ENCODE measurements at places on chromosomes 2 and 18.

DNA sequence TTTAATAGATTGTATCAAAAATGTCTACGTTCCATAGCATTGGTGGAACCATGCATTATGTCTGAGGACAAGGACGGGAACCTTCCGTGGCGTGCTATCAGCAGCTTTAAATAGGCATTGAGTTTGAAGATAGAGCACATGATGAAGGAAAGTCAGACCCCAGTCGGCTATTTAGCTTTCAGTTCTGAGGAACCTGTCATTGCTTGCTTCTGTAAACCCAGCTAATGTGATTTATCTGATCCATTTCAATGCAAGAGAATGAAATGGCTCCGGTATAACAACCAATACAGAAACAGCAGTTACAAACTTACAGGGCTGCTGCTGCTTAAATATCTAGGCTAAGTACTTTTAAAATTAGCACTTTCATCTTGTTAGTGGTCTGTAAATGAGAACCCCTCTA, 503.3 kb downstream of the RNF144A start:
- DNase-seq, result no peak

- DNase-seq, result no peak
These were observed 16.3 kb upstream of the MYO3B start for GRCh38 chr2:170161516-170162270.

GRCh38 chr2:69209482-69209881, 177.5 kb downstream of the GFPT1 start:
- no peak for DNase-seq

DNA sequence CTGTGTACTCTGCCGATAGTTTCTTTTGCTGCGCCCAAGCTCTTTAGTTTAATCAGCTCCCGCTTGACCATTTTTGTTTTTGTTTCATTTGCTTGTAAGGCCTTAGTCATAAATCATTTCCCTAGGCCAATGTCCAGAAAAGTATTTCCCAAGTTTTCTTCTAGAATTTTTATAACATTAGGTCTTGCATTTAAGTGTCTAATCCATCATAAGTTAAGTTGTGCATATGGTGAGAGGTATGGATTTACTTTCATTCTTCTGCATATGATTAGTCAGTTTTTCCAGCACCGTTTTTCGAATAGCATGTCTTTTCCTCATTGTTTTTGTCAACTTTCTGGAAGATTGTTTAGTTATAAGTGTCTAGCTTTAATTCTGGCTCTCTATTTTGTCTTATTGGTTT, 484.8 kb upstream of the CNTNAP5 start:
- no peak for DNase-seq

- no peak for DNase-seq
These were observed 424.0 kb downstream of the DSC3 start for GRCh38 chr18:30618567-30618966.

DNA sequence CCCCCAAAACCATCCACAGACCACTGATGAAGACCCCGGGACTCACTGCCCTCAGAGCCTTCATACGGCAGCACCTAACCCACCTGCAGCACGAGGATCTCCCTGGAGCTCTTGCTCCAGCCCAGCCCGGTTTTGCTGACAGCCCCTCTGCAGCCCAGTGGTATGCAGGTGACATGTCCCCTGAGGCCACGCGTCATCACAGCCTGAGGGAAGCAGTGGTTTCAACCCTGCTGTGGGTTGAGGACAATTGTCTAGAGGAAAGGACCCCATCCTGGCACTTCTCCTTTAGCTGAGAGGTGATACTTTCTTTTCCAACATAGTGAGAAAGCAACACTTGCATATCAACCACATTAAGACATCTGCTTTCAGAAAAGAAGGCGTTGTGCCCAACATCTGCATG, 134.0 kb downstream of the SEPTIN10 start:
- no peak for DNase-seq

GRCh38 chr2:216283038-216283900, 89.0 kb downstream of the MARCHF4 start:
- no peak for DNase-seq

DNA sequence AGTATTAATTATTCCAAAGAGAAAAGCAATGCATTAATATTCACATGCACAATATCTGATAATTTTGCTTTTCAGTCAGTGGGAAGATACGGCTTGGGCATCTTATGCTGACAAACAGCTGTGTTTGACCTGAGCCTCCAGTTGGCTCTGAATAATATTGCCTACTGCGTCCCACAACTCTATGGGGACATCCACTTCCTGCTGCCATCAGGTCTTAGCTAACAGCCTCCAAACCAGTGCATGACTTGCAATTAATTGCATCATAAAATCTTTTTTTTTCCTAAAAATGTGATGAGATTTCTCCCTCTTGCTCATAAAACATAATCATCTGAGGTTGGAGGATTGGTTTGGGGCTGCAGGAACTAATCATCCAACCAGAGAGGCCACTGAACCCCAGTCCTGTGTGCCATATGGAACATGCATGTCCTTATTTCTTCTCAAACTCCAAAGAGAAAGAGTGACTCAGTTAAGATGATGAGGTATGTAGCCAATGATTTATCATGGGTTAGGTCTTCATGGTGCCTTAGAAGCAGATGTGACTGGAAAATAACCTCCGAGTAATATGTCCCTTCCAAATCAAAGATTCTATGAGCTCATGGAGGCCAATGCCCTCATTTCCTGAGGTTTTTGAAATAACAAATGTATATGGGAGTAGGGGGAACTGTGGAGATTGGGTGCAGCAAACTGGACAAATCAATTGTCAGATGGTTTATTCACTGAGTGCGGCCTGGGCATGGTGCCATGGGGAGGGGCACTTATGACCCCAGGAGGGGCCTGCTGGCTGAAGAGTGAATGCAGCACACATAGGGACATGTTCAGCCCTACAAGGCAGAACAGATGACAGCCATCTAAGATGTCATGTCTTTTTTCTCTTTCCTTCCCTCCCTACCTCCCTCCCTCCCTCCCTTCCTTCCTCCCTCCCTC, 39.4 kb downstream of the EDAR start:
- no peak for DNase-seq

- no peak for DNase-seq
These were observed 5.2 kb upstream of the FHL2 start for GRCh38 chr2:105403783-105404698.

- DNase-seq, result no peak
These were observed 19.4 kb downstream of the SEPTIN10 start for GRCh38 chr2:109594246-109594885.

DNA sequence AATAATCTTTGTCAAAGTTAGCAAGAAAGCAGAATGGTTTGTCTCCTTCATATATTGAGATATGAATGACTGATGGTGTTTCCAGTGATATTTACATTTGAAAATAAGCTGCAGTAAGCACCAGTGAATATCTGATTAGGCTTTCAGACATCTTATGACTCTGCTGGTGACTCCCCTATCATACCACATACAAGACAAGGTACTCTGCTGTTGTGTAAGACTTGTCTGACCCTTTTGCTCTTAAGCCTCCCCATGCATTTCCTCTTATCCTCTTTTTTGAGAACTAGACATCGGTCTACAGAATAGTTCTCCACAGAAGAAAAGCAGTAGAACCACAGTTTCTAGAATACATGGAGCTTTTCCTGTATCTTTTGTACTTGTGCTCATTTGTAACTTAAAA, 9.3 kb downstream of the POLI start:
- DNase-seq, result no peak

DNA sequence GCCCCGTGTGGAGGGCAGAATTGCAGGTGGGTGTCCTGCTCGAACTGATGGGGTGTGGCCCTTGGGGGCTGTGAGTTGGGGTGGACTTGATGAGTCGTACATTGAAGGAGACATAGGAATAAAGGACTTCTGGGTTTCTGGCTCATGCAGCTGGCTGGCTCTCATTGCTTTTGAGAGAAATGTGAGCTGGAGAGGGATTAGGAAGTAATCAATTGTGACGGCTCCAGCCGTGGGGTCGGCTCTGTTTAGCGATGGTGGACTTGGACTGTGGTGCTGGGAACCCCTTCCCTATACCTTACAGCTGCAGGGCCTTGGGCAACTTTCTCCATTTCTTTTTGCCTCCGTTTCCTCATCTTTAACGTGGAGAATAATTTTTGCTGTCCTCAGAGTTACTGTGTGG, 9.2 kb downstream of the IMPA2 start:
- no peak for DNase-seq

- no peak for DNase-seq
These were observed 69.4 kb downstream of the SRD5A2 start for GRCh38 chr2:31511376-31511775.

DNA sequence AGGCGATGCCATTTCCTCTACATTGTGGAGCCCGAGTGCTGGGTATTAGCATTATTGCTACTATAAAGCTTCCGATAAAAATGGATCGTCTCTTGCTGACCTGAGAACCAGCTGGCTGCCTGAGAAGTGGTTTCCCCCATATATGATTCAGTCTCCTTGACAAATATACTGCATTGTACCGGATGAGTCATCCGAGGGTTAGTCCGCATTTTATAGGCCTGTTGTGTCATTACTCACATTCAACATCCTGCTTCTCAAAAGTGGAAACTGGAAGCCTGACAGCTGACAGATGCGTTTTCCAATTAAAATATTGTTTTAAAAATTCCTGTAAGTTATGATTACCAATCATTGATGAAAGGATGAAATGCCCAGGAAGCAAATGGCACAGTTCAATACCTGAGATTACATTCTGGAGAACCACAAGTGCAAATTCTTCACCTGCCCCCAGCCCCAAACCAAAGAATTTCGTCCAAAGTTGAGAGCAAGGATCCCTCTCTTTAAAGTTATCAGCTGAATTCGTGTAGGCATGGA, 65.7 kb downstream of the SPRED2 start:
- peak; percentile 8 for DNase-seq

GRCh38 chr2:75994759-75995158, 284.0 kb upstream of the GCFC2 start:
- no peak for DNase-seq

DNA sequence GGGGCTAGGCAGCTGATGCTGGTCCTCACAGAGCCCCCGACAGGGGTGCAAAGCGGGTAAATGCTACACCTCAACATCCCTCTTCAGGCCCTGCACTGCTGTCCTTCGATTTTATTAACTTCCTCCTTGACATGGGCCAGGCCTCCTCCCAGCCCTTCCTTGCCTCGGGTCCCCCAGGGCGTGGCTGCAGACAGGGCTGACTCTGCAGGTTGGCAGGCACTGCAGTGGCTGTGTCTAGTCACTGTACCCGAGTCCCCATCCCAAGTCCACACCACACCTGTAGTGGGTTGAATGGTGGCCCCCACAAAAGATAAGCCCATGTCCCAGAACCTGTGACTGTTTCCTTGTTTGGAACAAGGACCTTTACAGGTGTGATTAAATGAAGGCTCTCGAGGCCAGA, 140.2 kb downstream of the TWIST2 start:
- DNase-seq, result no peak

DNA sequence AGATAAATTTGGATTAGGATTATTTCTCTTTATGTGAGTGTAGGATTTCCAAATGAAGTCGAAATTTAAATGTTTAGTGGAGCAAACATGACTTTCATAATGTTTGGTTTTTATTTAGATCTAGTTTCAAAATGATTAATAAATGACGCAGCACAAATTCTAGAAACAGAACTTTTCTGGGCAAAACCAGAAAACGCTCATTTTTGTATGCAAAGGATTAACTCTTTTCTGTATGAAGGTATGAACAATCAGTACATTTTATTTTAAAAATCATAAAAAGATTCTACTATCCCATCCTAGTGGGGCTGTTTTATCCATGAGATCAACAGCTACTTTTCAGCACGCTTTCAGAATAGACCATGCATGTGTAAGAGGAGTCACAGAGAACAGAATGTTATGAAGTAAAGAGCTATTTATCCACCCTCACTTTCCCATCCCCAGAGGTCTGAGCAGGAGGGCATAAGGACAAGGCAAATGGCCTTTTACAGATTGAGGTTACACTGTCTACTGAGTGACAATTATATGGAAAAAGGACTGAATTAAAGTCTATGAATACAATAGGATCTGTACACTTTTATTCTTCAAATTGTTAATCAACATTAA, 270.8 kb downstream of the ZEB2 start:
- DNase-seq, result no peak

- DNase-seq, result no peak
These were observed 68.3 kb downstream of the SPTBN1 start for GRCh38 chr2:54524226-54524991.

- no peak for DNase-seq
These were observed 90.0 kb upstream of the ATL2 start for GRCh38 chr2:38466876-38467767.

DNA sequence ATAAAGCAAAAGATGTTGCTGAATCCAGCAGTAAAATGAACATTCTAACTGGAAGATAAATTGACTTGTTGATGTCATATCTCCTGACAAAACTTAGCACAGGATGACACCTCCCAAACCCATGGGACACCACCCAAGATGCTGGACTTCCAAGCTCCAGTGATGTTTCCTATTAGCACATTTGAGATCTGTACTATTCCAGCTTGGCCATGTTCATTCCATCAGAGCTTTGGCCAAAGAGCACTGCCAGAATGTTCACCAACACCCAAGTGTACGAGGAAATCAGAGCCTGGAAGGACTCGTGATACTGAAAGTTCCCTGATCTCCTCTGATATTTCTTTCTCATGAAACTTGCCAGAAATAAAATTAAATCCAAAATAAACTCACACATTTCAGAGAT, 44.7 kb downstream of the PID1 start:
- DNase-seq, result no peak

- no peak for DNase-seq
These were observed 154.5 kb downstream of the MGAT5 start for GRCh38 chr2:134408386-134408785.

DNA sequence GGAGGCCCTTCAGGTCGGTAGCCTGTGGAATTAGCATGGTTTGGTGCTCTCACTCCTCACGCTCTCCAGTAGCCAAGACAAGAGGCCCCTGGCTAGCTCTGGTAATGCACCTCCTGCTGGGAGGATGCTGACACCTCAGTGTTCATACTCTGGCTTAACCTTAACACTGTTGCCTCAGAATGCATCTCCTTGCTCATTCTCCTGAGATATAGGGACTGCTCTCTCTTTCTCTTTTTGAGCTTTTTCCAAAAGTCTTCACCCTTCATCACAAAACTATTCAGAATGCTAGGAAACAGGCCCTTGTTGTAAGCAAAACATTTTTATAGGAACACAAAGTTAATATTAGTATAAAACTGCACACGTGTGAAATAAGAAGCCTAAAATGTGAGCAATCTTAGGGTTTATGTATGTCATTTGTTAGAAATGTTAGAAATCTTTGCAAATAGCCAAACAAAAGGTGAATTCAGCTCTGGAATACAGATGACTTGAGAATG, 17.3 kb upstream of the IMPA2 start:
- DNase-seq, result no peak

DNA sequence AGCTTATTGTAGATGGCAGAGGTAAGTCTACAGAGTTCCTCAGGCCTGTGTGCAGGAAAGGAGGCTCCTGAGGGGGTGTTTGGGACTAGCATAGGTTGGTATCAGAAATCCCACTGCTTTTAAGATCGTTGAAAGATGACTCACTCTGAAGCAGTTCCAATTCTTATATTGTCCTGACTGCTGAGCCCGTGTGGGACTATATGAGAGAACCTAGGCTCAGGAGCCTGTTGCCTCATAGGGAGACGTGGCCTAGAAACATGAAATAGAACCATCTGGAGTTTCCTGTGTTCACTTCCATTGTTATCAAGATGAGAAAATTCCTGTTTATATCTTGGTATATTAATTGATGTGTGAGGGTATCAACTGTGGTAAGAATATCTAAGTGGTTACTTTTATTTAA, 5.7 kb downstream of the CCT7 start:
- DNase-seq, result no peak

- DNase-seq, result no peak
These were observed 12.0 kb downstream of the ATP6V1B1 start for GRCh38 chr2:70947556-70948184.

Measured in NCI-H1930 (cell line).